Prostate gland (tissue), 2 donors: ENCODE measurements at places on chromosomes 7 and 10. TPM values are rescaled to one million over a fixed set of nuclear protein-coding genes. Genes with fewer than 3 reads are reported as not detected.

DNA sequence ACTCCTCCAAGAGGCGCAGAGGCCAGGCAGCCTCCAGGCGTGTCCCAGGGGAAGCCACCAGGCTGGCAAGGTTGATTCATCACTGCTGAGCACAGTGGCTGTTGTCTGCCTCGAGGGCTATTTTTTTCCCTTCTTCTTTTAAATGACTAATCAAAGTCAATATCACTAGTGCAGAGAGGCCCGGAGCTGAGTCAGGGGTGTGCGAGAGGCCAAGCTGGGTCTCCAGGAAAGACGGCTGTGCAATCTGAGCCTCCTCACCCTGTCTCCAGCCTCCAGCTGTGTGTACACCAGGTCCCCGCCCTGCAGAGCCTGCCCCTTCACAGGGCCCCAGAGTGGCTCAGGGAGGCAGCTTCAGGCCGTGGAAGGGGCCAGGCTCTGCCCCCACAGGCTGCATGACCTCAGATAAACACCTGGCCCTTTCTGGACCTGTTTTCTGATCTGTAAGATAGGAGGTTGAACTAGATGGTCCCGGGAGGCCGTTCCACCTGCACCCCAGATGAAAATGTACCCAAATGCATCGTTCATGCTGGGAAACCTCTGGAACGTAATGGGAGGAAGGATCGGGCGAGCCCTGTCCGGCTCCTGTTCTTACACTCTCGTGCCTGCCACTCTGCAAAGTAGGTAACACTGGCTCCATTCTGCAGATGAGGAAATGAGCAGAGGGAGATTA lies 3.7 kb downstream of the STX1A start:
- H3K27ac ChIP-seq, result no peak overlapping the region
- H3K27me3 ChIP-seq, result no peaks in the 10 kb centered on the region
- DNase-seq, result no peak
- peaks cover 3% of the 10 kb centered on the region for H3K4me1 ChIP-seq

Gene LIPN
- not detected for total RNA-seq

DNA sequence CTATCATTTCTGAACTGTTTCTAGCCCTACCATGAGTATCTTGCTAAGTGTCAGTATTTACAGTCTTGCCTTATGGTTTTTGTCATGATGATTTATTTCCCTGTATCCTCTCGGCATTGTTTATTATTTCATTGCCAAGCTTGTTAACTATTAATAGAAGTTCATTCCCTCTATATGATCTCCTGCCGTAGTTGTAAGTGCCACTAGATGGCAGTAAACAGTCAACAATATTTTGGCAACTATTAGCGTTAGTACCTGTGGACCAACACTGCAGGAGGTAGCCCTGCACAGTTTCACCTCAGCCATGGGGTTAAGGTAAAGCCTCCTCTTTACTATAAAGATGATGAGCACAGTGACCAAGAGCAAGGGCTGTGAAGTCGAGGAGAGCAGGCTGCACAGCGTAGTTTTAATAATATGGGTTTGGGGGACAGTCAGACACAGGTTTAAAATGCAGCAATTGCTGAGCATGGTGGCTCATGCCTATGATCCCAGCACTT lies 26.1 kb upstream of the CCNJ start:
- H3K27ac ChIP-seq, result no peak overlapping the region
- no peaks in the 10 kb centered on the region for H3K36me3 ChIP-seq
- peak; percentile 25 for DNase-seq
- no peak overlapping the region for H3K4me3 ChIP-seq
- no peaks in the 10 kb centered on the region for H3K4me1 ChIP-seq

Gene FBXL13
- total RNA-seq, result 2.6 TPM

Gene CPA2
- total RNA-seq, result not detected

- H3K4me1 ChIP-seq, result no peaks in the 10 kb centered on the region
- H3K36me3 ChIP-seq, result no peaks in the 10 kb centered on the region
- no peak for DNase-seq
- no peak overlapping the region for H3K27ac ChIP-seq
- no peaks in the 10 kb centered on the region for H3K27me3 ChIP-seq
- no peak overlapping the region for H3K4me3 ChIP-seq
These were observed 34.2 kb downstream of the CAMK2B start for GRCh38 chr7:44291066-44291732.

- no peaks in the 10 kb centered on the region for H3K36me3 ChIP-seq
- peaks cover 5% of the 10 kb centered on the region for H3K4me1 ChIP-seq
- DNase-seq, result no peak
- H3K27ac ChIP-seq, result peak overlapping the region; percentile 11
- no peak overlapping the region for H3K4me3 ChIP-seq
These were observed 26.6 kb downstream of the LCOR start for GRCh38 chr10:96858706-96859050.

- no peaks in the 10 kb centered on the region for H3K36me3 ChIP-seq
- DNase-seq, result no peak
- no peaks in the 10 kb centered on the region for H3K4me1 ChIP-seq
- H3K27me3 ChIP-seq, result no peaks in the 10 kb centered on the region
- H3K27ac ChIP-seq, result no peak overlapping the region
These were observed 2.3 kb upstream of the INSYN2A start for GRCh38 chr10:127198721-127199120.

DNA sequence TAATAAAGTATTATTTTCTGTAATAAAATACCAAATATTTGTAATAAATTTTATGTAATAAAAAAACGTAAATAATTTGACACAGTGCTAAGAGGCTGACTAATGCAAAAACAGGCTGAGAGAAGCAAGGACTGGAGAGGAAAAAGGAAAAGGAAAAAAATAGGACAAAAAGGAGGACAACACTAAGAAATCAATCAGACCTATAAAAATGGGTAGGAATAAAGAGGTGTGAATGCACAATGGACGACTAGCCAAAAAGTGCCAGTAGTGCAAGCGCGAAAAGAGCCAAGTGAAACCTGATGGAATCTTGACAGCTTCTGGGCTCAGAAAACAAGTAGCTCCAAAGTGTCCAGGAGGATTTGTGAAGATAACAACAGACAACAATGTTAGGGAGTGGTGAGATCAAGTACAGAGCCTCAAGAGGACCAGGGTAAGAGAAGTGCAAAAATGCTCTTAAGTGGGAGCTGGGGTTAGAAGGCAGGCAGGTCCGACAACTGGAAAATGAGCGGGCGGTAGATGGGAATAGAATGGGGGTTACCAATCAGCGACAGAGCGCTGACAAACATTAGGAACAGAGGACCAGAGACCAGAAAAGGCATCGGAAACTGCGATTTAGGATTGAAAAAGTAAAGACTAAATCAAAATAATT lies 1.2 kb downstream of the BRAF start:
- no peaks in the 10 kb centered on the region for H3K27me3 ChIP-seq
- peak overlapping the region; percentile 80 for H3K4me3 ChIP-seq
- H3K4me1 ChIP-seq, result no peaks in the 10 kb centered on the region

Gene SEMA4G
- total RNA-seq, result 24.2 TPM

- H3K27ac ChIP-seq, result no peak overlapping the region
- no peaks in the 10 kb centered on the region for H3K4me1 ChIP-seq
- no peaks in the 10 kb centered on the region for H3K27me3 ChIP-seq
- no peak overlapping the region for H3K4me3 ChIP-seq
- no peak for DNase-seq
These were observed 80.9 kb upstream of the SHH start for GRCh38 chr7:155893176-155893575.

Gene WEE2
- not detected for total RNA-seq

GRCh38 chr10:75663947-75664664 lies 232.7 kb downstream of the LRMDA start:
- H3K27me3 ChIP-seq, result no peaks in the 10 kb centered on the region
- H3K4me3 ChIP-seq, result no peak overlapping the region
- H3K4me1 ChIP-seq, result peaks cover 5% of the 10 kb centered on the region
- no peaks in the 10 kb centered on the region for H3K36me3 ChIP-seq

DNA sequence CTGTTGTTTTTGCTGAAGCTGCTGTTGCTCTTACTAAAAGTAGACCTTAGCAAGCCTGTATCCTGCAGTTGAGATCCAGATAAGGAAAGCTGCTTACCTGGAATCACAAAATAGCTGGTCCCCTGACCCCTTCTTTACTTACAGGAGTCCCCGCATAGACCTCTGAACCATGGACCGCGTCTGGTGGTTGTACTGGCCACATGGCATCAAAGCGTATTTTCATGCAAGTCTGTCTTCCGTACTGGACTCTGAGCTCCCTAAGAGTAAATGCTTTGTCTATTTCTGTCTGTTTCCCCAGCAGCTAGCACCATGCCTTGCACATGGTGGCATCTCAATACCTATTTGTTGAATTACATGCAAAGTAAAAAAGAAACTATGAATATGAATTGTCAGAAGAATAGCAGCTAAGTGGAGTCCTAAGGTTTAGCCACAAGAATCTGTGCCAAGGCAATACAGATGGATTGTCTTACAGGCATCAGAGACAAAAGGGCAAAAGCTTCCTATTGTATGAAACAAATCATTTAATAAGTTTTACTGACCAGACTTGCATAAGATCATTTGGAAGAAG lies 159.2 kb downstream of the PAXIP1 start:
- DNase-seq, result no peak
- H3K36me3 ChIP-seq, result no peaks in the 10 kb centered on the region
- no peaks in the 10 kb centered on the region for H3K4me1 ChIP-seq
- H3K27me3 ChIP-seq, result no peaks in the 10 kb centered on the region
- H3K27ac ChIP-seq, result no peak overlapping the region
- H3K4me3 ChIP-seq, result no peak overlapping the region

DNA sequence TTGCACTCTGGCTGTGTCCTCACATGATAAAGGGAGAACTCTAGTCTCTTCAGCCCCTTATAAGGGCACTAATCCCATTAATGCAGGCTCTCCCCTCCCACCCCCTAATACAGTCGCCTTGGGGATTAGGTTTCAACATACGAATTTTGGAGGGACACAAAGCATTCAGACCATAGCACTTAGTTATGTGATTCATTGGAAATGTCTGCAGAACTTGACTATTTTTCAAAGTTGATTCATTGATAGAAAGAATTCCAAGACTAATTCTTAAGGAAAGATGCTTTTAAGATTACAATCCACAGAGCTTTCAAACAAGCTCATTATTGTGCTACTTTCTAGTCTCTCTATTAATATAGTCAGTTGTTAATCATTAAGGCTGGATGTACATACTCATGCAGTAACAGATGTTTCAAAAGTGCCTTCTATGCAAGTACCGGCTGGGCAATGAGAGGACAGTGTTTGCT lies 85.3 kb upstream of the RPA3 start:
- H3K36me3 ChIP-seq, result no peaks in the 10 kb centered on the region
- no peak overlapping the region for H3K27ac ChIP-seq
- no peak overlapping the region for H3K4me3 ChIP-seq
- peaks cover 5% of the 10 kb centered on the region for H3K4me1 ChIP-seq
- H3K27me3 ChIP-seq, result no peaks in the 10 kb centered on the region
- no peak for DNase-seq
